ENCODE measurements at places on chromosomes 3 and 15. TPM values are rescaled to one million over a fixed set of nuclear protein-coding genes. Genes with fewer than 3 reads are reported as not detected.

Gene ACAD9
- total RNA-seq, result 91.5 TPM

Gene OR5H1
- not detected for total RNA-seq

Gene KCNAB1
- total RNA-seq, result not detected

Gene RBPMS2
- total RNA-seq, result not detected

Gene GABRA5
- total RNA-seq, result not detected

Gene PRR23A
- total RNA-seq, result not detected

Gene ZNF80
- total RNA-seq, result 0.47 TPM

Gene DNAJA4
- total RNA-seq, result 50.4 TPM

Gene FEZF2
- total RNA-seq, result not detected

Gene ERICH6
- total RNA-seq, result not detected

Gene ACTRT3
- total RNA-seq, result not detected

Gene TRIM42
- not detected for total RNA-seq

Gene BRK1
- total RNA-seq, result 56.8 TPM

Gene HHATL
- not detected for total RNA-seq

Gene NPAP1
- not detected for total RNA-seq

Gene GPR160
- total RNA-seq, result 5.9 TPM

Gene KLHL6
- 54.1 TPM for total RNA-seq

Gene SLC28A2
- total RNA-seq, result not detected

Gene PRRT3
- 8.5 TPM for total RNA-seq

Gene USP3
- 226 TPM for total RNA-seq

Gene CERS3
- 1.6 TPM for total RNA-seq

Gene NR2E3
- total RNA-seq, result not detected

Gene EEFSEC
- 19.1 TPM for total RNA-seq

Gene ACVR2B
- total RNA-seq, result 8.1 TPM

Gene FOXL2
- total RNA-seq, result not detected

Gene ADGRG7
- not detected for total RNA-seq

Gene C3orf80
- 0.33 TPM for total RNA-seq

Gene MEF2A
- total RNA-seq, result 37.4 TPM

Gene GXYLT2
- total RNA-seq, result 0.19 TPM

Gene CCDC32
- 31.5 TPM for total RNA-seq

Gene TTBK2
- total RNA-seq, result 26.7 TPM

Gene PLCB2
- total RNA-seq, result 250 TPM

Gene KNG1
- not detected for total RNA-seq

Gene CCR8
- 2.8 TPM for total RNA-seq

Gene RTP1
- not detected for total RNA-seq

Gene PAQR5
- total RNA-seq, result 0.07 TPM

Gene NEDD4
- 2.2 TPM for total RNA-seq

Gene SOX14
- total RNA-seq, result not detected

Gene MUC20
- 4.8 TPM for total RNA-seq

Gene NOX5
- not detected for total RNA-seq

Gene RHOV
- total RNA-seq, result not detected

Gene RLBP1
- not detected for total RNA-seq

Gene GRIP2
- total RNA-seq, result not detected

Gene ITIH1
- 0.49 TPM for total RNA-seq

Gene HGD
- total RNA-seq, result 2.0 TPM

Gene SLC6A6
- 49.3 TPM for total RNA-seq

Gene TP63
- 0.51 TPM for total RNA-seq

Gene GRAMD2A
- total RNA-seq, result not detected

Gene ARIH2
- total RNA-seq, result 163 TPM

Gene TICRR
- total RNA-seq, result 0.14 TPM

Gene TMEM108
- total RNA-seq, result not detected

Gene GALNT15
- not detected for total RNA-seq

Gene GAP43
- not detected for total RNA-seq

Gene ATG3
- 49.0 TPM for total RNA-seq

Measured in T-cell (primary cell).